ENCODE measurements at places on chromosomes 12 and 14. TPM values are rescaled to one million over a fixed set of nuclear protein-coding genes. Genes with fewer than 3 reads are reported as not detected.

AKAP5 gene
- 2.4 TPM for total RNA-seq

PNN gene
- total RNA-seq = 42.6 TPM

NID2 gene
- total RNA-seq = 56.9 TPM

C1S gene
- 585 TPM for total RNA-seq

RASAL1 gene
- total RNA-seq = not detected

GPR135 gene
- 7.5 TPM for total RNA-seq

GALNT8 gene
- total RNA-seq = 2.6 TPM

IL22 gene
- total RNA-seq = not detected

SAMD15 gene
- 0.60 TPM for total RNA-seq

NTS gene
- total RNA-seq = 1.4 TPM

PTPRO gene
- total RNA-seq = 5.6 TPM

OR4E2 gene
- not detected for total RNA-seq

TDRD9 gene
- total RNA-seq = 2.9 TPM

CAPS2 gene
- 8.6 TPM for total RNA-seq

- no peak for DNase-seq
Observed at GRCh38 chr14:66315098-66315497, 171.1 kb upstream of the CCDC196 start.

GRCh38 chr14:87894920-87895319 lies 98.1 kb downstream of the GALC start:
- DNase-seq = no peak

DNA sequence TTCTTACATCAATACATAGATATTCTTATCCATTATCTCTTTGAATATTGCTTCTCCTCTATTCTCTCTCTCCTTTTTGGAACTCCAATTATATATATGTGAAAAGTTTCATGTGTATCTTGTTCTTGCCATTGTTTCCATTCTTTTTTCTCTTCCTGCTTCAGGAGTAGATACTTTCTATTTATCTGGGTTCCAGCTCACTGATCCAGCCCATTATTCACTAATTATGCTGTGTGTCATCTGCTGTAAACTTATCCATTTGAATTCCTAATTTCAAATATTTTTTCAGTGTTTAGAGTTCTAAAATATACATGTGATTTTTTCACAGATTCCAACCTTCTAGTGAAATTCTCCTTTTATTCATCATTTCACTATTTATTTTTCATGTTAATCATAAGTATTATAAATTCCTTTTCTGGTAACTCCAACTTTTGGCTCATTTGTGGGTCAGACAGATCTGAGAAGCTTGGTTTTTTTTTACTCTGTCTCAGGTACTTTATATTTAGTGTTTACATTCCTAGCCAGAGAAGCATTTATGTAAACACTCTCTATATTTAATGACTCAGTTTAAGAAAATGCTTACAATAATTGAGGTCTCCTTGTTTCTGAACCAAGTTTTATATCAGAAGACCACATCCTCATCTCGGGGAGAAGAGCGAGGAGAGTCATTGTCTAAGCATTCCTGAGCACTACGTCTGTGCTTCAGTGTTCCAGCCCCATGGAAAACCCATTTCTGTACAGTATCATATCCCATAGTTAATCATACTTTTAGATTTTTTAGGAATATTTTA lies 15.9 kb upstream of the AMIGO2 start:
- no peak for DNase-seq

DNA sequence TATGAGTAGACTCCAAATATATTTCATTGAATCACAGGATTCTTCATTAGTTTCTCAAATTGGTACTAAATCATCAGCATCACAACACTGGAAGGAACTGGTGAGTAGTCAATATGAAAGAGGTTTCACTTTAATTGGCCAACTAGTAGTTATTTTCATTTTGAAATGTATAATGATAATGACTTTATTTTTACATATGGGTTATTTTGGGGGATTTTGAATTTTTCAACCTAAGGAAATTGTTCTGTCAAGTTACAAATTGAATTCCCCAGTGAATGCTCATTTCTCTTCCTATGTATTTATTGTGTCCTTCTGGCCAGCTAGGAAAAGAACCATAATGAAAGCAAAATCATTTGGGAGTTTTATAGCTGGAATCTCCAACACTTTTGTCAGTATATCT lies 174.2 kb upstream of the ATP2B1 start:
- no peak for DNase-seq

GRCh38 chr14:50407111-50407812 lies 10.6 kb upstream of the CDKL1 start:
- DNase-seq = no peak

- DNase-seq = no peak
Observed at GRCh38 chr12:41100572-41100971, 87.5 kb upstream of the PDZRN4 start.

- no peak for DNase-seq
Observed at GRCh38 chr14:68374682-68375081, 418.2 kb downstream of the ZFP36L1 start.

DNA sequence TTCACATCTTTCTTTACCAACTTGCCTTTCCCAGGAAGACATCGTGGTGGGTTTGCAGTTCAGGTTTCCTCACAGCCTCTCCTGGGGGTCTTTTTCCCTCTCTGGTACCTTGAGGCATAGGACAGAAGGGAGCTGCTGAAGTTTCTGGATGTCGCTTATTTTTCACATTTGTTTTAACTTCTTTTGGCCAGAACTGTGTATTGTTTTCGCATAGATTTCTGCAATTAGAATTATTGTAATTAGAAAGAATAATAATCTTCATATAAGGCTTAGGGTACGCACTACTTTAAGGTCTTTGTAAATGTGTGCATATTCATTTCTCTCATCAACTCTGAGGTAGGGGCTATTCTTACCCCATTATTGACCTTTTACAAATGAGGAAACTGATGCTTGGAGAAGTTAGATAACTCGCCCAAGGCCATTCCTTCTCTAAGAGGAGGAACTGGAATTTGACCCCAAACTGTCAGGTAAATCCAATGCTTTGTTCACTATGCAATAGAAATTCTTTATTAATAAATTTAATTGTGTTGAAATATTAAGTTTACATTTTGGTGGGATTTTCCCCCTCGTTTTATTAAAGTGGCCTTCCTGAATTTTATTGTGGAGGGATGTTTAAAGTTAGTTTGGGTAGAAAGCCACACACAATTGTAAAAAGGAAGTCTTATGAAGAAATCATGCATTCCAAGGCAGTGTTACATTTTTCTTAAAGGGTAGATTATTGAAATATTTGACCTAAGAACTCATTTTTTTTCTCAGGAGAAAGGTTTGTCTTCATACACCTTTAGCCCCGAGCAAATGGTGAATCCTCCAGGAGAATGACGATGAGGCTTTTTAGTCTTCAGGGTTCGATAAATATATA lies 12.1 kb upstream of the SLC38A2 start:
- no peak for DNase-seq

DNA sequence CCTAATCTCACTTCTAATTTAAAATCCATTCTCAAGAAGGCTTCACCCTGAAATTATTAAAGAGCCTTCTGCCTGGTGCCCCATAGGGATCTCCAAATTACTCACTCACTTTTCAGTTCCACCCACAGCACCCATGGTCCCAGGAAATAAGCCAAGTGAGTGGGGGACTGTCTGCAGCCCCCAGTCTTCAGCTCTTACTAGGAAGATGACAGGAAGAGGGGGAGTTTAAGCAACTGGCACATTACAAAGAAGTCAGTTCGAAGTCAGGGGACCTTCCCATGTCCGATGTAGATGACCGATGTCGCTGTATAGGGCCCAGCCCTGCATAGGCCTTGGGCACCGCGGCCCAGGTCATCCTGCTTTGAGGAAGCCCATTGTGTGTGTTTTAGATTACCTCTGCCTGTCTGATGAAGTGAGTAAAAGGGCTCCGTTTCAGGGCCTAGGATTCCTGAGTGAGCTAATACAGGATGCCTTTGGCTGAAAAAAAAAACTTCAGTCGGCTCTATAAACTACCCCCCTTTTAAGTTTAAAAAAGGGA lies 1.9 kb downstream of the ACTN1 start:
- DNase-seq = no peak

GRCh38 chr14:76636602-76637001 lies 124.7 kb upstream of the VASH1 start:
- DNase-seq = no peak

DNA sequence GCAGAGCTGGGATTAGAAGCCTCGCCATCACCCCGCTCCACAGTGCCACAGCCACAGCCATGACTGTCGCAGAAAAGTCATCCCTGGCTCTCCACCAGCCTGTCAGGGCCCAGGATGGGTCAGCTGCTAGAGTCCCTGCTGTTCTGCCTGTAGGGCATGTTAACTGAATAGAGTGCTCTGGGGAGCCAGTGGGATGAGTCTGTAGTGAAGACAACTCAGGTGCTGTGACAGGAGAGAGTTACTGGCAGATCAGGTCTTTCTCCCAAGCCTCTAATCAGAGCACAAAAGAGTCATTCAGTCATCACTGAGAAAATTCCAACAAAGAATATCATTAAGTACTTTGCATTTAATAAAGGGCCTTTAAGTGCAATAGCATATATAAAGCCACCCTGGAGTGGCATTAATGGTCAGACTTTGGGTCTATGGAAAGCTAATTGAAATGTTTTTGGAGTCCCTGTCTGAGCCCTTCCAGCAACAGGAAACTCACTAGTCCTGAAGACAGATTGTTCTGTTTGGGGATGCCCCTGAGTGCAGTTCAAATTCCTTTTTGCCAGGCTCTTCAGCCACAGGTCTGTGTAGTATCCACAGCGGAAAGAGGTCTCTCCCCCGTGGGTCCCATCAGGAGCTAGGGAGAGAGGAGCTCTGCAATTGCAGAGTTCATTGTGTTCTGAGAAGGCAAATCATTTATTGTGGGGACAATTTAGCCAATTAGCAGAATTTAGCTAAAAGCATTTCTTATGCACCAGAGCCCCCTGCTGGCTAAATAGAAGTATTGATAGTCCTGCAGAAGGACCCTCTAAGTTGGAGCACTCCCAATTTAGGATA lies 45.2 kb upstream of the C14orf132 start:
- DNase-seq = no peak

GRCh38 chr12:51593021-51593420 lies 2.0 kb downstream of the SCN8A start:
- no peak for DNase-seq

- peak; percentile 94 for DNase-seq
Observed at GRCh38 chr14:92649934-92650545, 98.4 kb downstream of the LGMN start.

DNA sequence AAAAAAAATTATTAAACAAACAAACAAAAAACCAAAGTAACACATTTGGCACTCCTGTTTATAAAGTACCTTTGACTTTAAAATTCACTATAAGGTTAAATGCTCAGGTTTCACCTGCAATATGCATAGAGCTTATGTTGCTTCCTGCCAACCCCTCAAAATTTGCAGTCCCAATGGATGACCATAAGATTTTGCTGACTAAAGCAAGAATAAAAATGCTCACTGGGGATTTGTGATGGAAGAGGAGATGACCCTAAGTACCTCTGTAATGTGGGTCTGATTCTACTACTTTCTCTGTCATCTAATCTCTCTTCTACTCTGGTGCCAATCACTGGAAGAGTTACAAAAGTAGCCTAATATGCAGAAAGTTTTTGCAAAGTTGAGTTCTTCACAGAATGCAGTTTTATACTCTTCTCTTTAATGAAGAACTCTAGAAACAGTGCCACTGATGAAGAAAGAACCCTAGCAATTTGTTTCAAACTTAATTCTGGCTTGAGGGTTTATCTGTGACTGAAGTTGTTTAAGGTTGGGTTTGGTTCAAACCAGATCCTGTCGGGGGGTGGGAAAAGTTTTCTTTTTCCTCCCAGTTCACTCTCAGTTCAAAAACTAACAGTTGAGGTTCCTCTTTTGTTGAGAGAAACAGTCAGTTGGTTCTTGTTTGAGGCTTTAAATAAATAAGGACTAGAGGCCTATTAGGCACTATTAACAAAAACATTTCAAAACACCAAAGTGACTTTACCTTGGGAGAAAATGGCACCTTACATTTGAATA lies 10.9 kb downstream of the WASHC3 start:
- no peak for DNase-seq

DNA sequence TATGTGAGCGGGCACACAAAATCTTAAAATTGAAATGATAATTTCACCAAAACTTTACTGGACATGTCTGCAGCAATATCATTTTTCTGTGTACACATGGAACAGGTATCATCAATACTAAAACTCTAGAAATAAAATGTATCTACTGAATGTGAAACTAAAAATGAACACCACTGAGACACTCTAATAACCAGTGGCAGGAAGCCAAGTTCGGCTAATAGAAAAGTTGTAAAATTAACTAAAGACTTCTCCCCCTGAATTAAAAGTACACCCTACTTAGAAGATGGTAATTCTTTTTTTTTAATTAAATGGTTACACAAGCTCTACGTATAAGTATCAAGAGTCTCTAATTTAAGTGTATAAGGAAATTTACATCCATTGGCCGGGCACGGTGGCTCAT lies 227.2 kb downstream of the MED13L start:
- no peak for DNase-seq

- no peak for DNase-seq
Observed at GRCh38 chr12:31393004-31393550, 67.1 kb upstream of the SINHCAF start.

- DNase-seq = peak; percentile 68
Observed at GRCh38 chr12:131087302-131087818, 133.7 kb downstream of the ADGRD1 start.

DNA sequence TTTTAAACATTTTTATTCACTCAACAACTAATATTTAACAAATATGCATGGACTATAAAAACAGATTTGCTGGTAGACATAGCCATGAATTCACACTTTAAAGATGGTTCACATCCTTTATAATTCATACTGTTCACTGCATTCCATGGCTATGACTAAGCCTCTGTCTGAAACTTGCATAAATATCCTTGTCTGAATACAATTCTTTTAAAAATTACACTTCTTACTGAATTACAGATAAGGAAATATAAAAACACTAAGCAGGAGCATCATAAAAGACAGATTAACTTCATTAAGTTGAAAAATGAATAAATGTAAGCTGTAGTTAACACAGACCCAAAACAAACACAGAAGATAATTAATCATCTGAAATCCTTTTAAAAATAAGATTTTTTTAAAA lies 53.8 kb downstream of the GXYLT1 start:
- no peak for DNase-seq

DNA sequence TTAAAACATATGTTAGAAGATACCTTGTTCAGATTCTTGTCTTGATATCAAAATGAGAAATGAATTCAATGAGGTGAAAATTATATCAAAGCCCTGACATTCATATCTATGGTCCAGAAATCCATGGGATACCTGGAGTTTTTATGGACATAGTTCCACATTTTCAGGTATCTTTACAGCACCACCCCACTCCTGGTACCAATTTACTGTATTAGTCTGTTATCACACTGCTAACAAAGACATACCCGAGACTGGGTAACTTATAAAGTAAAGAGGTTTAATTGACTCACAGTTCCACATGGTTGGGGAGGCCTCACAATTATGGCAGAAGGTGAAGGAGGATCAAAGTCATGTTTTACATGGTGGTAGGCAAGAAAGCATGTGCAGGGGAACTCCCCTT lies 361.5 kb downstream of the PRKD1 start:
- DNase-seq = no peak

Data from posterior vena cava (tissue), 2 donors.